ENCODE measurements at places on chromosomes 16 and 17.

- DNase-seq = peak; percentile 53
These were observed 8.6 kb upstream of the MC1R start for GRCh38 chr16:89909777-89910716.

- peak; percentile 45 for DNase-seq
These were observed 6.1 kb downstream of the DNAI2 start for GRCh38 chr17:74280093-74280513.

- DNase-seq = no peak
These were observed 26.3 kb downstream of the SMTNL2 start for GRCh38 chr17:4610656-4611055.

GRCh38 chr17:61366076-61366714, 33.4 kb upstream of the TBX2 start:
- DNase-seq = no peak

- DNase-seq = no peak
These were observed 15.6 kb upstream of the PMFBP1 start for GRCh38 chr16:72187551-72187950.

GRCh38 chr16:13153696-13154095, 252.3 kb downstream of the SHISA9 start:
- DNase-seq = no peak

DNA sequence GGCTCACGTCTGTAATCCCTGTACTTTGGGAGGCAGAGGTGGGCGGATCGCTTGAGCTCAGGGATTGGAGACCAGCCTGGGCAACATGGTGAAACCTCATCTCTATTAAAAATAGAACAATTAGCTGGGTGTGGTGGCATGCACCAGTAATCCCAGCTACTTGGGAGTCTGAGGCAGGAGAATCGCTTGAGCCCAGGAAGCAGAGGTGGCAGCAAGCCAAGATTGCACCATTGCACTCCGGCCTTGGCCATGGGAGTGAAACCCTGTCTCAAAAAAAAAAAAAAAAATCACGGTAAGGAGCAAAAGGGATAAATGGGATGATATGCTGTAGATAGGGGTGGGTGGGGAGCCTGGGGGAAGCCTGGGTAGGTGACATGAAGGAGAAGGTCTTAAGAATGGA, 20.4 kb upstream of the TMEM98 start:
- no peak for DNase-seq

- DNase-seq = no peak
These were observed 176.4 kb upstream of the GSE1 start for GRCh38 chr16:85436636-85437165.

GRCh38 chr16:79672524-79672923, 72.0 kb upstream of the MAF start:
- no peak for DNase-seq

GRCh38 chr16:2233046-2233775, 3.0 kb upstream of the DNASE1L2 start:
- no peak for DNase-seq

GRCh38 chr16:5928476-5929065, 831.0 kb upstream of the EEF2KMT start:
- no peak for DNase-seq

- DNase-seq = no peak
These were observed 13.8 kb upstream of the WFIKKN1 start for GRCh38 chr16:616733-617586.

DNA sequence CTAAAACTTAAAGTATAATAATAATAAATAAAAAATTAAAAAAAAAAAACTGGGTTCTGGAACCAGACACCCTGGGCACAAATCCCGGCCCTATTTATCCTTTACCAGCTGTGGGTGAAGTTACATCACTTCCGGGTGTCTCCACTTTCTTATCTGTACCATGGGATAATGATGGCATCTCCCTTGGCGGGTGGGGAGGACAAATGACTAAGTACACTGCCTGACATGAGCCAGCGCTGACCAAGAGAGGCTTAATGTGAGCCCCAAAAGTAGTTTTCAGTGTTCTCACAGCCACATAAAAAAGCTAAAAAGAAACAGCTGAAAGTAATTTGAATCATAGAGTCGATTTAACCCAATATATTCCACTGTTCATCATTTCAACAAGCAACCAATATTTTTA, 424.9 kb downstream of the SOX9 start:
- no peak for DNase-seq

- DNase-seq = peak; percentile 67
These were observed 22.9 kb upstream of the C16orf87 start for GRCh38 chr16:46853713-46854443.

GRCh38 chr16:50308237-50308965, 42.0 kb downstream of the ADCY7 start:
- DNase-seq = no peak

DNA sequence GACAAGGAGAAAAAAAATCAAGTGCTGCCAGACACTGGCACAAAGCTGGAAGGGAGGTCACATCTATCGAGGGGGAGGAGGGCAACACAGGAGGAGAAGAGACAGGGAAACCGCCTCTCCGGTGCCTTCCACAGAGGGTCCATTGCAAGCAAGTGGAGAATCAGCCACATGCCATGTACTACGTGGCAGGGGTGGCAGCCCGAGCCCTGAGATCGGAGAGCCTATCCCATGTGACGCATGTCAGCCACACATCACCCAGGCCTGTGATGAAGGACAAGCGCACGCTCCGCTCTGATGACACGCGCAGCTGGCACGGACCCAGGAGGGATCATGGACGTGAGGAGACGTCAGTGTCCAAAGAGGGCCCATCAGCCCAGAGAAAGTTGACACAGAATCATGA, 30.1 kb downstream of the ADCY9 start:
- no peak for DNase-seq

DNA sequence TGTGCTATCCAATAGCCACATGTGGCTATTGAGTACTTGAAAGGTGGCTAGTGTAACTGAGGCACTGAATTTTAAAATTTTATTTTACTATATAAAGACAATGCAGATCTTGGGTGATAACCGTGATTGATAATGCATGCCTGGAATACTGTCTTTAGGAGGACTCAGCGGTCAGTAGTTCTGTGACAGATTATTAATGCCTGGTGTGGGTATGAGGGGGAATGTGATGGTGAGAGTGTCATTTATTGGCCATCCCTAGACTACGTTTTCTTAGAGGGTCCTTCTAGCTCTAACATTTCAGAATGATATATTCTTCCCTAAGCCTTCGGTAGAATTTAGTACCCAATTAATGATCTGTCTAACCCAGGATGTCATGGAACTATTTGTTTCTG, 157.6 kb downstream of the CPPED1 start:
- no peak for DNase-seq

GRCh38 chr16:2987833-2988232, 7.6 kb upstream of the PKMYT1 start:
- DNase-seq = no peak

DNA sequence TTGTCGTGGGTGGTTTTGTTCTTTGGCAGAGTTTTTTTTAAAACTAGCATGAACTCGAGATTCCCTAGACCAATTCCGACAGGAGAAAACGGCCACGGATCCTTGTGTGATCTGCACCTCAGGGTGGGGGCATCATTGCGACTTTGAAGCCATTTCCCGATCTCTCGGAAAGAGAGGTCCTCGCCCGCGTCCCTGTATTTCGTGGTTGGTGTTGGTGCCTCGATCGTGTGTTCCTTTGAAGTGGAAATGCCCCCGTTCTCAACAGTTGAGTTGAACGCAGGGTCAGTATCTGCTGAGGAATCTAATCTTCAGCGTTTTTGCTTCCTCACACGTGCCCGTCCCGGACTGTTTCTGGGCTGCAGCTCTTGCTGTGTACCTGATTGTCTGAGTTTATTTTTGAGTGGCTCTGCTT, 1.1 kb downstream of the CRAMP1 start:
- DNase-seq = peak; percentile 40

GRCh38 chr17:33753452-33753851, 460.4 kb upstream of the ASIC2 start:
- no peak for DNase-seq

DNA sequence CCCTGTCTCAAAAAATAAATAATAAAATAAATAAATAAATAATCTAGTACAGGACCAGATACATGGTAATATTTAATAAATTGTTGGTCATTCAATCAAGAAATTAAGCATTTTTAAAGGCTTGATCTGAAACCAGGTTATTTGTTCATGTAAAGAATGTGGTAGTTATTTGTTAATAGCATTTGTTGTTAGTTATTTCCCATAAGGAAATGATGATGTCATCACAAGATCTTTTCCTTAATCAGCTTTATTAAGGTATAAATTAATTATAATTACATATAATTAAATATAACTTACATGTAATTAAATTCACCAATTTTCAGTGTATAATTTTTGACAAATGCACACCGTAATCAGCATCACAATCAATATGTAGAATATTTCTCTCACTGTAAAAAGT, 19.5 kb upstream of the DHX40 start:
- no peak for DNase-seq

GRCh38 chr16:27311448-27311830, 2.3 kb upstream of the IL4R start:
- DNase-seq = no peak

Measured in T-cell (primary cell).